ENCODE measurements at places on chromosomes 1 and 21.

DNA sequence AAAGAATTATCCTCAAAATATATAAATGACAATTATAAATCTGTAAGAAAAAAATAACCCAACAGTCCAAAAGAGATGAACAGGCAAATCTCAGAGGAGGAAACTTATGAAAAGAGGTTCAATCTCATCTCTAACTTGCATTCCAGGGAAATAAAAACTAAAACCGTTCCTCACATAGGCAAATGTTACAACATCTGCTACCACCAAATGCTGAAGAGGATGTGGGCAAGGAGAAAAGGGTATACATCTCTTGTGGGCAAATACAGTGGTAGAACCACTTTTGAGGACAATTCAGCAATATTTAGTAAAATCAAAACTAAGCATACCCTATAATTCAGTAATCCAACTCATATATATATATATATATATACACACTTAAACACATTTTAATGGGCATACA is 33.7 kb upstream of the SGIP1 start:
- no peak overlapping the region for H3K4me3 ChIP-seq
- H3K27me3 ChIP-seq = peaks cover 6% of the 10 kb centered on the region
- no peak for DNase-seq
- H3K27ac ChIP-seq = no peak overlapping the region

GRCh38 chr21:17853393-17854275 is 34.5 kb upstream of the C21orf91 start:
- H3K4me3 ChIP-seq = no peak overlapping the region
- DNase-seq = no peak
- no peaks in the 10 kb centered on the region for H3K36me3 ChIP-seq

DNA sequence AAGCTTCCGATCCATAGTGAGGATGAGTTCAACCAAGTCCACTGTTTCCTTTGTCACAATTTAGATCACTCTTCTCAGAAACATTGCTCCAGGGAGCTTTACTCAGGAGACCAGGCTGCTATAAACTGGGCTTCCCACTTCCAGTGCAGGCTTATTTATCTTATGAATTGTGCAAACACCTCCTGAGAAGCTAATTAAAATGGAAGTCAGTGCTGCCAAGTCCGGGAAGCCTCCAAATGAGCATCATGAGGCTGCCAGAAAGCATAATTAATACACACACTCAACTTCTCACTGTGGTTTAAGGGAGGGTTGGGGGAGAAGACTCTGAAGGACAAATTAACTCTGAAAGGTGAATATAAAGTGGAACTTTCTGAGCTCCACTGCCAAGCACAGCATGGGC is 145.0 kb upstream of the SGIP1 start:
- H3K4me1 ChIP-seq = peaks cover 6% of the 10 kb centered on the region
- H3K27ac ChIP-seq = no peak overlapping the region
- no peaks in the 10 kb centered on the region for H3K27me3 ChIP-seq
- no peak overlapping the region for H3K4me3 ChIP-seq
- no peak for DNase-seq

- H3K27ac ChIP-seq = no peak overlapping the region
- no peak overlapping the region for H3K4me3 ChIP-seq
- no peaks in the 10 kb centered on the region for H3K27me3 ChIP-seq
These were observed 103.2 kb upstream of the SLC44A3 start for GRCh38 chr1:94716965-94717364.

DNA sequence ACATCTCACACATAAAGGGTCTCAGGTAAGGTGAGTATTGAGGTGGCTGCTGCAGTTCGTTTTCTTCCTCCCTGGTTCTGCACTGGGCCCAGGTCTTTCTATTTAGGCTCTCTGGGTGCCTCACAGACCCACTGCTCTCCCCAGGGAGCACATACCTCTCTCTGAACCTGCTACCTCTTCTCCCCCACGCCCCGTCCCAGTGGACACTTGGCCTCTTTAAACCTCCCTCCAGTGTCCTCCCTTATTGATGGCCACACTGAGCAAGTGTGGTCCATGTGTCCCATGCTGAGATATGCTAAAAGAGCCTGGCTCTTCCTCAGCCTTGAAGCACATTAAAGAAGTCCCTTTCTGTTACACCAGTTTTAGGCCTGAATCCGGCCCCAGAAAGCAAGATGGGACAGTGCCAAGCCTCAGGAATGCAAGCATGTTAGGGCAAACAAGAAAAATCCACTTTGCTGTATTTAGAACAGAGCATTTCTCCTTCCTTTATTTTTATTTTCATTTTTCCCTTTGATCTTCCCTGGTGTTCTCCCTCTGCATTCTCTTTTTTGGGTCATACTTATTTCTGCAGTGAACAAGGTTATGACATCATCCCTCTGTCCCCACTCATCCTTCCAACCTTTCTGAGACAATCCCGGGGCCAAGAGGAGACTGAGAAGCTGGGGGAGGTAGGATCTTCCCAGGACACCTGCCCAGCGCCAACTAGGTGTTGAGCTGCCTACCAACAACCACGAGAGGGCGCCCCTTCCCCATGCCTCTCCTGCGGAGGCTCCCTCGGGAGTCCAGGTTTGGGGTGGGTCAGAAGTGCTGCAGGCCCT is 5.0 kb upstream of the CHI3L2 start:
- H3K4me3 ChIP-seq = peak overlapping the region; percentile 77
- peak; percentile 76 for DNase-seq
- no peaks in the 10 kb centered on the region for H3K27me3 ChIP-seq
- H3K27ac ChIP-seq = peak overlapping the region; percentile 77

DNA sequence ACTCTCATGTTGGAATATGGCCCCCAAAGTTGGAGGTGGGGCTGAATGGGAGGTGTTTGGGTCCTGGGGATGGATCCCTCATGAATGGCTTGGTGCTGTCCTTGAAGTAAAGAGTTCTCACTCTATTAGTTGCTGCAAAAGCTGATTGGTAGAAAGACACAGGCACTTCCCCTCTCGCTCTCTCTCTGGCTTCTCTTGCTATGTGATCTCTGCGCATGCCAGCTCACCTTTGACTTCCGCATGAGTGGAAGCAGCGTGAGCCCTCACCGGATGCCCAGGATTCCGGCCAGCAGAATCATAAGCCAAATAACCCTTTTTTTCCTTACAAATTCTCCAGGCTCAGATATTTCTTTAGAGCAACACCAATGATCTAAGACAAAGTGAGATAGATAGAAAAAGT is 20.9 kb upstream of the CCSAP start:
- H3K4me3 ChIP-seq = no peak overlapping the region
- H3K36me3 ChIP-seq = peaks cover 4% of the 10 kb centered on the region
- no peaks in the 10 kb centered on the region for H3K4me1 ChIP-seq
- H3K27me3 ChIP-seq = peaks cover 15% of the 10 kb centered on the region
- DNase-seq = no peak

GRCh38 chr1:37662031-37662755 is 27.5 kb upstream of the RSPO1 start:
- no peak overlapping the region for H3K4me3 ChIP-seq
- H3K27ac ChIP-seq = no peak overlapping the region
- no peak for DNase-seq
- H3K4me1 ChIP-seq = no peaks in the 10 kb centered on the region

DNA sequence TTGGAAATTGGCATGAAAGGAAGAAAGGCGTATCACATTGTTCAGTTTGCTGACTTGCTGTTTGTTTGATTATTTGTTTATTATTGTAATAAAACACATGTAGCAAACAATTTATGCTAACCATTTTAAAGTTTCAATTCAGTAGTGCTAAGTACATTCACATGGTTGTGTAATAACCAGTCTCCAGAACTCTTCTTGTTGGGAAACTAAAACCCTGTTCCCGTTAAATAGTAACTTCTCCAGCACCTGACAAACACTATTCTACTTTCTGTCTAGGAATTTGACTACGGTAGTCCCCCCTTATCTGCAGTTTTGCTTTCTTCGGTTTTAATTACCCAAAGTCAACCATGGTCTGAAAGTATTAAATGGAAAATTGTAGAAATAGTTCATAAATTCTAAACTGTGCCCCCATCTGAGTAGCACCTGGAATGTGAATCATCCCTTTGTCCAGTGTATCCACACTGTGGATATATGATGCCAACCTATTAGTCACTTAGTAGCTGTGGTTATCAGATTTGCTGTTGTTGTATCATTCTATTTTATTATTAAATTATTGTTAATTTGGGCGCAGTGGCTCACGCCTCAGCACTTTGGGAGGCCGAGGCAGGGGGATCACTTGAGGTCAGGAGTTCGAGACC is 5.5 kb downstream of the MORC3 start:
- peaks cover 16% of the 10 kb centered on the region for H3K36me3 ChIP-seq
- no peak overlapping the region for H3K4me3 ChIP-seq
- peaks cover 45% of the 10 kb centered on the region for H3K4me1 ChIP-seq
- no peak for DNase-seq
- H3K27me3 ChIP-seq = no peaks in the 10 kb centered on the region
- H3K27ac ChIP-seq = peak overlapping the region; percentile 95

DNA sequence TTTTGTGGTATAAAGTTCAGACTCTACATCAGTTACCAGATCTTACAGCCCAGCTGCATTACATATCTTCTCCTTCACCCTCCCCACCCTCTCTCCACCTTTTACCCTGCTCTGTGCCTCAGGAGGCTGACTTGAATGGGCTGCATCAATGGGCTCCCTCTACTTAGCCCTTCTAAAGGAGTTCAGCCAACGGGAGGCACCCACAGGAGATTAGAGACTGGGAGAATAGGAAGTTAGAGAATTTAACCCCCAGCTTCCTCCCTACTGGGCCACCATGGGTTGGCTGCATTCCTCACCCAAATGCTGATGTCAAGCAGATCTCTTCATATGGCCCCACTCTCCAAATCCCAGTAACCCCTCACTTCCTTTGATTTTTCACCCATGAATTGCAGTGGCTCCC is 17.1 kb upstream of the DUSP23 start:
- no peak overlapping the region for H3K4me3 ChIP-seq
- DNase-seq = no peak
- no peaks in the 10 kb centered on the region for H3K4me1 ChIP-seq
- no peak overlapping the region for H3K27ac ChIP-seq

DNA sequence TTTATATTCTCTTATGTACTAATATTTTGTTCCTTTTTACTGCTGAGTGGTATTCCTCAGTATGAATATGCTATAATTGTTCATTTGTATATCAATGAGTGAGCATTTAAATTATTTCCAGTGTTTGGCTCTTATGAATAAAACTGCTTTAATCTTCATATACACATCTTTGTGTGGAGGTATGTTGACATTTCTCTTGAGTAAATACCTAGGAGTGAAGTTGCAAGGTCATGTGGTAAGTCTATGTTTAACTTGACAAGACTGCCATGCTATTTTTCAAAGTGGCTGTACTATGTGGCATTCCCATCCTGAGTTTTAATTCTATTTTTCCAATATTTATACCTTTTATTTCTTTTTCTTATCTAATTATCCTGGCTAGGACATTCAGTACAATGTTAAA is 124.2 kb downstream of the ADSS2 start:
- no peak overlapping the region for H3K4me3 ChIP-seq
- peaks cover 5% of the 10 kb centered on the region for H3K36me3 ChIP-seq
- H3K27me3 ChIP-seq = no peaks in the 10 kb centered on the region
- DNase-seq = no peak

- no peaks in the 10 kb centered on the region for H3K27me3 ChIP-seq
- DNase-seq = no peak
- H3K4me1 ChIP-seq = no peaks in the 10 kb centered on the region
- no peaks in the 10 kb centered on the region for H3K36me3 ChIP-seq
- H3K27ac ChIP-seq = no peak overlapping the region
These were observed 854.3 kb downstream of the BRINP3 start for GRCh38 chr1:189623336-189623735.

DNA sequence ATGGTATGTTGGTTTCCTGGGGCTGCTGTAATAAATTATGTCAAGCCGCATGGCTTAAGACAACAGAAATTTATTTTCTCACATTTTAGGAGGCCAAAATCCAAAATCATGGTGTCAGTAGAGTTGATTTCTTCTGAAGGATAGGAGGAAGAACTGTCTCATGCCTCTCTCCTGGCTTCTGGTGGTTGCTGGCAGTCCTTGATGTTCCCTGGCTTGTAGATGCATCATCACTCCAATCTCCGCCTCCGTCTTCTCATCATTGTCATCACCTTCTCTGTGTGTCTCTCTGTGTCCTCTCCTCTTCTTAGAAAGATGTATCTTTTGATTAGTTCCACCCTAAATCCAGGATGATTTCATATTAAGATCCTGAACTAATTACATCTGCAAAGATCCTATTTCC is 124.7 kb upstream of the CTTNBP2NL start:
- H3K27ac ChIP-seq = no peak overlapping the region
- no peak overlapping the region for H3K4me3 ChIP-seq
- no peaks in the 10 kb centered on the region for H3K4me1 ChIP-seq
- H3K36me3 ChIP-seq = peaks cover 6% of the 10 kb centered on the region
- DNase-seq = no peak

GRCh38 chr1:211329764-211330201 is 3.1 kb downstream of the TRAF5 start:
- H3K27ac ChIP-seq = peak overlapping the region; percentile 98
- peak overlapping the region; percentile 96 for H3K4me3 ChIP-seq
- H3K27me3 ChIP-seq = no peaks in the 10 kb centered on the region
- peaks cover 66% of the 10 kb centered on the region for H3K4me1 ChIP-seq
- peak; percentile 54 for DNase-seq
- H3K36me3 ChIP-seq = peaks cover 12% of the 10 kb centered on the region

- H3K4me3 ChIP-seq = no peak overlapping the region
- no peak overlapping the region for H3K27ac ChIP-seq
- H3K4me1 ChIP-seq = no peaks in the 10 kb centered on the region
These were observed 43.5 kb downstream of the LGR6 start for GRCh38 chr1:202237052-202237451.

DNA sequence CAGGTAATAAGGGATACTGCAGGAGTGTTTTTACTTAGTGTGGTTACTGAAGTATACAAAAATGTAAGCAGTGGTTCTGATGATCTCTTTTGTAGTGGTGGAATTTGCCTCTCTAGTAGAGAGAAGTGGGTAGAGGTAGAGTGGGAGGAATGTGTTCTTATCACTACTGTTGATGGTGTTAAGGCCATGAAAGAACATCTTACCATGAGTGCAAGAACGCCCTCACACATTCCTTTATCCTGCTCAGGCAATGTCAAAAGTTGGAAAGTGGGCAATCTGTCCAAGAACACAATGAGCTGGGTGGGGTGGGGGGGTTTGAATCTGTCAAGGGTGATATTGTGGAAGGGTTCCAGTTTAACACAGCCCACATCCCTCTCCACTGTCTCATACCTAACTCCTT is 78.6 kb downstream of the TTLL7 start:
- H3K4me1 ChIP-seq = no peaks in the 10 kb centered on the region
- H3K4me3 ChIP-seq = no peak overlapping the region
- H3K27me3 ChIP-seq = peaks cover 3% of the 10 kb centered on the region

DNA sequence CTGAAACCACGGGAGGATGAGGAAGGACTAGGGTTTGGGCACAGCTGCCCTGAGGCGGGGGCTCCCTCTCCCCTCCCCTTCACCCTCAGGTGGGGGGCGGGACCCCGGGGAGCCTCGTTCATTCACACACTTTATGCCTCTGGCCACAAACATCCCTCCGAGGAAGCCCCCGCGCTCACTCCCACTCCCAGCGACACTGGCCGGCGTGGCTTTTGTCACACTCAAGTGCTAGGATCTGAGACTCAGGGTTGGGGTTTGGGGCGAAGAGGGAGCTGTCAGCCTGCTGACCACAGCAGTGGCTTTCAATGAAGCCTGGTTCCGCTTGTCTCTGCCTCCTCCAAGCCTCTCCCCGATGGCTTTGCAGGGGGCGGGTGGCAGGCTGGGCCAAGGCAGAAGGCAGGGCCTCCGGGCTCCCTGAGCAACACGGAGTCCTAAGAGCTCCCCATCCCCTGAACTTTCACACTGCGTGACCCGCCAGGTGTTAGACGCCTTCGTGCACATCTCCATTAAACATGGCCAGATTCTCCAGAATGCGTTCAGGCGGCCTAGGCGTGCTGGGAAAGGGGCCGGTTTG is 178.1 kb downstream of the NPHP4 start:
- no peak overlapping the region for H3K4me3 ChIP-seq
- peaks cover 11% of the 10 kb centered on the region for H3K27me3 ChIP-seq
- DNase-seq = no peak
- no peaks in the 10 kb centered on the region for H3K36me3 ChIP-seq
- no peaks in the 10 kb centered on the region for H3K4me1 ChIP-seq
- H3K27ac ChIP-seq = no peak overlapping the region

Data from memory B cell (primary cell).